HCEC 1CT (cell line): ENCODE measurements at places on chromosomes 6 and 20.

DNA sequence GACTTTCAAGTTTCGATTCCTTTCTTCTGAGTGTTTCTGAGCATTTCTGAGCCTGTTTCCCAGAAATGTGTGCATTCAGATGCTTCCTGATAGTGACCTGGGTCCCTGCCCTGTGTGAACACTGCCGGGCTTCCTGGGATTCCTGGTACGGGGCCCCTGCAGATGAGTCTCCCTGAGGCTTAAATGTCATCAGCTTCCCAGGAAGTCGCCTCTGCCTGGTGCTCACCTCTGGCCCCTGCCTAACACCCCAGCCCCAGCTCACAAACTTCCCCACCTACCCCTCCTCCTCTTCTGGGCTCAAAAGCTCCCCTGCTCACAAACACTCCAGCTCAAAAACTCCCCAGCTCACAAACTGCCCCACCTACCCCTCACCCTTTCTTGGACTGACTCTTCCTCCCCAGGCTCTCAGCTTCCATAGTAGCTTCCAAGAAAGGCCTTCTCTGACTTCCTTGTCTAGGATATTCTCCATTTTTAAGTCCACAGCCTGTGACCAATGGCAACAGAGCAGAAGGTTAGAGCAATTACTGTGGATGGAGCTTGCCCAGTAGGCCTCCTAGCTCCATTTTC lies 42.0 kb downstream of the TGM2 start:
- peak; percentile 43 for DNase-seq

DNA sequence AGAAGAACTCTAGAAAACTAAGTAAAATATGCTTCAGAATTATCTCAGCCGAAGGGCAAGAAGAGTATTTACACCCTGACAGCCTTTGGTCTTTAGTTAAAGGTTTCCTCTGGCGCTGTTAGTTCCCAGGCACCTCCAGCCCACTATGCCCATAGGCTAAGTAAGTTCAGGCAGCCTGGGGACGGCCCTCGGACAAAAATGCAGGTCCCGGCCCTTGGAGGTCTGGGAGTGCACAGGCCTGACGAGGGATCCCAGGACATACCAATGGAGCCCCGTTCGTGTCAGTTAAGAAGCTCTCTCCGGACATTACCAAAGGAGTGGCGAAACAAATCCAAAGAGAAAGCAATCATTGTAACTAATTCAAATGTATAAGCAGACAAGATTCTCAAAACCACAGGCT lies 311.8 kb downstream of the CD83 start:
- DNase-seq: no peak

GRCh38 chr20:35443003-35443402 lies 5.0 kb upstream of the GDF5 start:
- DNase-seq: peak; percentile 83

GRCh38 chr6:125951323-125951722 lies 5.2 kb upstream of the HINT3 start:
- DNase-seq: no peak

GRCh38 chr20:63071541-63072181 lies 64.9 kb upstream of the BHLHE23 start:
- peak; percentile 87 for DNase-seq

GRCh38 chr6:119340796-119341487 lies 8.6 kb downstream of the MAN1A1 start:
- no peak for DNase-seq
